ENCODE measurements at places on chromosomes 2 and 18.

DNA sequence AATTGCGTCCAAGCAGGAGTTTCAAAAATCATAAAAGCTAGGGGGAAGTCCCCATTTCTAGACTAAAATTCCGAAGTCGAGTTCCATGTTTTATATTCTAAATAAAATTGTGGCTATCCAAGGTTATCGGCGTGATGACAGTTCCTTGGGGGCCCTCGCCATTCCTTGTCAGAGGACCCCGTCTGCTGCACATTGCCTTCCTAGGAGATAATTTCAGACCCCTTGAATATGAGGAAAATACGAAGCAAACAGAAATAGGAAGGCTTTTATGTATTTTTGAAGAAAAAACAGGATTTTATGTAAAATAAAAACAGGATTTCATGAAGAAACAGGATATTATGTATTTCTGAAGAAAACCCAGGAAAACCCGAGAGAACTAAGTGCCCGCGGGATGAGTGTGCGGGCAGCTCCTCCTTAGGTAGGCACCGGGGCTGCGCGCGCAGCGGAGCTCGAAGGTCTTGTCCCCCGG lies 465 bp upstream of the PLEKHA3 start:
- DNase-seq: no peak

DNA sequence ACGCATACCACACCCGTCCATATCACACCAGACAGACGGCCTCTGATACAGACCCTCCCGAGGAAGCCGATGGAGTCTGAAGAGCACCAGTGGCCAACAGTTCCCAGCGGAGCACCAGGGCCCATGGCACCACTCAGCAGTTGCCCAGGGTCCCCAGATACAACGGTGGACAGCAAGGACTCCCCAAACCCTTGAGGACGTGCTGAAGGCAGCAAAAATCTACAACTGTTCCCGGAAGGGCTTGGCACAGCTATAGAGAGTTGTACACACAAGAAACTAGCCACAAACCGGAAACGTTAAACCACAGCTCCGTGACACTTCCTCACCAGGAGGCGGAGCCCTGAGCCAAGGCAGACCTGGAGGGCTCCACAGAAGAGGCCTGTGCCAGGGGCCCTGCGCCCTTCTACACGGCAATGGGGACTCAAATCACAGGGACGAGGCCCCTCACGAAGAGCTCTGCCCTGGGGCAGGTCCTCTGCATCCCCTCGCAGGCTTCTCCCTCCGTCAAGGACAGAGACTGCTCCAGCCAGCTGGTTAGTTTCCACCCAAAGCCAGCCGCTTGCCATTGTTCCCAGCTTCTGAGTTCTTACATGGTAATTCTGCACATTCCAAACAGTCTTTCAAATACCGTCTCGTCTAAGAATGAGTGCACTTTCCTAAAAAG lies 133.4 kb downstream of the HDAC4 start:
- DNase-seq: no peak

- DNase-seq: no peak
These were observed 7.1 kb downstream of the TIA1 start for GRCh38 chr2:70241340-70241739.

DNA sequence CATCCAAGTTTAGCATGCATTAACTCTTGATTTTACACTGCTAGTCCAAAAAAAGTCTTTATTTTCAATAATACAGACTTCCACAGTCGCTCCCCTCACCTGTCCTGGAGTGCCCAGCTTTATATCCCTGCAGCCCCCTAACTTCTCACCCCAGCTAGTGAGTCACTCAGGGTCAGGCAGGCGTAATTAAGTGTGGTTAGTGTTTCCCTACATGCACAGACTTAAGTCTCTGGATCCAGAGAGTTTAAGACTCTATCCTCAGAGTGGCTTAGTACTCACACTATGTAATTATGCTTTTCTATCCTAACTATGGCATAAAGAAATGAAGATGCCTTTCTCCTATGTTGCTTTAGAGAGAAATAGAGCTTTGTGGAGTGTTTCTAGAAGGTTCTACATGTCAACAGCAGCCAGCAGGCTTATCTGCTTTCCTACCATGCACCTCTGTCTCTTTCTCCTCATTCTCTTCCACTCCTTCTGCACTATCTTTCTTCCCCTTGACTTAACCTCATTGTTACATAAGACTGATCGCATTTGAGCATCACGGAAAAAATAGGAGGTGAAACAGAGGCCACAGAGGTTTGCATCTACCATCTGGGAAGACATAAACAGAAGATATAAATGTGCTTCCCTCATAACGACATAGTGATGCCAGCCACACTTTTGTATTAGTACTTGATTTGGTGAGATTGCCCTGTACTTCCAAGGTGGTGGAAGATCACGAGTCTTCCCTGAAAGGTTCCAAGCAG lies 34.4 kb upstream of the PMAIP1 start:
- DNase-seq: no peak

- no peak for DNase-seq
These were observed 722.6 kb downstream of the METTL4 start for GRCh38 chr18:1848716-1849115.

- no peak for DNase-seq
These were observed 52.5 kb upstream of the STAM2 start for GRCh38 chr2:152227969-152228592.

GRCh38 chr2:67652679-67653078 lies 255.5 kb downstream of the ETAA1 start:
- DNase-seq: no peak

DNA sequence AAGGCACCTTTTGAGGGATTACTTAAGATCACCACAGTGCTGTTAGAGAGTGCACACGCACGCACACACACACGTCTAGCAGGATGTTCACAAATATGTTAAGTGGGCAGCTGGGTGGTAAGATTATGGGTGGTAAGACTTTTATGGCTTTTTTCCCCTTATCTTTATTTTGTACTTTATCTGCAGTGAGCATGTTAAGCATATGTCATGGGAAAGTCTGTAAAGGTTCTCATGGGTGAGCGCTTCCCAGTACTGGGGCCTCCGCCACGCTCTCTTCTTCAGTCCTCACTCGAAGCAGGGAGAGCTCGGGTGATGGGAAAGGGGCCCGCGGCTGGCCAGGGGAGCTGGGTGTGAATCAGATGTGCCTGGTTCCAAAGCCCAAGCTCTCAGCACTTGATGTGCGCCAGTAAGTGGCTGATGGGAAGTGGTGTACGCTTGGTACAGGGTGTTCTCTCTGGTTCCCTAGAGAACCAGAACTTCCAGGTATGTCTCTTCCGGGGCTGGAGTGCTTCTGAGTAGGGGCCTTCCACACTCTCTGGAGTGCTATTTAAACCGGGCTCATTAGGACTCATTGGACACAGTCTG lies 83.9 kb upstream of the YWHAQ start:
- no peak for DNase-seq

DNA sequence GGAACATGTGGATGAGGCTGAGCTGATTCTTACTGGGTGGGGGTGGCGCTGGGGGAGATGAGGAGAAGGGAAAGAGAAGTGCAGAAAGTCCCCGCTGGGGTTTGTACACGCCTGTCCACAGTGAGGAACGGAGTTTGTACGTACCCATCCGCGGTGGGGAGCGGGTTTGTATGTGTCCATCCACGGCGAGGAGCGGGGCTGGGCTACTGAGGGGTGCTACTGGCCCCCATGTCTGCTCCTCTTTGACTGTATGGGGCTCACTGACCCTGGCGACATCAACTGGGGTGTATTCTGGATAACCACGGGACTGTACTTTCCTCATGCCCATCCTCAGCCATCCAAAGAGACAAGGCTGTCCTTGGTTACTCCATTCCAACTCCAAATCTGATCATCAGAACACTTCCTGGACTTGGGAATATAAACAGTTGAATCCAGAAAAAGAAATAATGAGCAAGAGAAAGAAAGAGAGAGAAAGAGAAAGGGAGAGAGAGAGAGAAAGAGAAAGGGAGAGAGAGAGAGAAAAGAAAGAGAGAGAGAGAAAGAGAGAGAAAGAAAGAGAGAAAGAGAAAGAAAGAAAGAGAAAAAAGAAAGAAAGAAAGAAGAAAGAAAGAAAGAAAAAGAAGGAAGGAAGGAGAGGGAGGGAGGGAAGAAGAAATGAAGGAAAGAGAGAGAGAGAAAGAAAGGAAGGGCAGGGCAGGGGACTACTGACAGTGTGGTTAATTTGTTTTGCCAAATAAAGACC lies 21.0 kb downstream of the MAL start:
- no peak for DNase-seq

GRCh38 chr2:17095340-17095739 lies 422.9 kb downstream of the RAD51AP2 start:
- DNase-seq: no peak

GRCh38 chr2:155645791-155646190 lies 686.7 kb downstream of the NR4A2 start:
- DNase-seq: no peak

GRCh38 chr2:234753701-234754100 lies 198.1 kb upstream of the SH3BP4 start:
- no peak for DNase-seq

GRCh38 chr2:15642815-15643500 lies 51.3 kb downstream of the DDX1 start:
- no peak for DNase-seq

DNA sequence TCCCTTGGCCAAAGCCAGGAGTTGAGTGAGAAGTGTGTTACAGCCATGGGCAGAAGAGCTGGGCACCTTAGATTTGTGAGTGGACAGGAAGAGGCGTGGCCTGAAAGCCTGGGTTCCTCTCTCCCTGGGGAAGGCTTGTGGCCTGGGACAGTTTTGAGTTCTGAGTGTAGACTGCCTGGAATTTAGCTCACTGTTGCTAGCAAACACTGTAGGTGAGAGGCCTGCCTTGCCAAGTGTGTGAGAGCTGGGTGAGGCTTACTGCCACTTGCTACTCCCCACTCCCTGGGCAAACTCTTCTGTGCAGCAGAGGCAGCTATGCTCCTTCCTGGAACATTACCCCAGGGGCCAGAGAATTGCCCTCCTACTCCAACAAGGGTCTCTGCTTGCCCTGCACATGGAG lies 150.0 kb upstream of the GALNT5 start:
- no peak for DNase-seq

DNA sequence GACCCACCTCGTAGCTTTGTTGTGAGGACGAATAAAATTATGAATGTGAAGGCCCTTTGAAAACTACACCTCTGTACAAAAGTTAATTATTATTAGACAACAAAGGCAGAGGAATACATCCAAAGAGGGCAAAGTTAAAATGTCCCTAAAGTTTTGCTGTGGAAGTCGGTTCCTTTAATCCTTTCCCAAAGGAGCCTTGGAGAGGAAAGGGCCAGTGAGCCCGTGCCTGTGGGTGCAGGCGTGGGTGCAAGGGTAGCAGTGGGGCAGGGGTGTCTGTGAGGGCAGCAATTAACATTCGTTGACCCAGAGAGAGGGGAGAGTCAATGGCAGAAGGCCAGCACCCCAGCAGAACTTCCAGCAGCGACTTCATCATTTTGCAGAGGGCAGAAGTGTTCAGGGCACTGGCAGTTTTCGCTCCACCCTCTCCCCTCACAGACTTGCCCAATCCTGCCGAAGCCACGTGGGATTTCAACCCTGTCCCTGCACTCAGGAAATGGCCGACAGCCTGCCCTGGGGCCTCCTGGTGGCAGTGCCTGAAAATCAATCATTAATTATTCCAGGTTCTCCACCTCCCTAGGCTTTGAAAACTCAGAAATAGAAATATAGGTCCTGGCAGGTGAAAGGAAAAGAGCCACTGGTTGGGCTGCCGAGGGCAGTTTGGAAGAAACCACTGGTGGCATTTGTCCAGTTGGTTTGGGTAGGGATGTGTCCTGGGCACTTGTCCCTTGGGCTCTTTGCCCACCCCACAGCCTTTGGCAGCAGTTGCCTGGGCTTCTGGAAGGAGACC lies 4.2 kb upstream of the PAX8 start:
- no peak for DNase-seq

- DNase-seq: no peak
These were observed 1.5 kb downstream of the GALNT1 start for GRCh38 chr18:35582899-35583558.

DNA sequence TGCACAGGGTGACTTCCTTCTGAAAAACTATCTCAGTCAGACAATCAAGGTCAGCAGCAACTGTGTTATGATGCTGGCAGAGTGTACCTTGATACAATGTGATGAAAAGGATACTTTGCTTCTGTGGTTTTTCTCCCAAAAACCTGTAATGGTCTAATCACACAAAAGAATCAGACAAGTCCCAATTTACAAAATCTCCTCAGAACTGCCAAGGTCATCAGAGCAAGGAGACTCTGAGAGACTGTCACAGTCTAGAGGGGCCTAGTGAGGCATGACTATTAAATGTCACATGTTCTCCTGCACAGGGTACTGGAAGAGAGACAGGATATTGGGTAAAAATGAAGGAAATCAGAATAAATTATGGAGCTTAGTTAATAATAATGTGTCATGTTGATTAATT lies 185.4 kb downstream of the ST6GAL2 start:
- DNase-seq: no peak

DNA sequence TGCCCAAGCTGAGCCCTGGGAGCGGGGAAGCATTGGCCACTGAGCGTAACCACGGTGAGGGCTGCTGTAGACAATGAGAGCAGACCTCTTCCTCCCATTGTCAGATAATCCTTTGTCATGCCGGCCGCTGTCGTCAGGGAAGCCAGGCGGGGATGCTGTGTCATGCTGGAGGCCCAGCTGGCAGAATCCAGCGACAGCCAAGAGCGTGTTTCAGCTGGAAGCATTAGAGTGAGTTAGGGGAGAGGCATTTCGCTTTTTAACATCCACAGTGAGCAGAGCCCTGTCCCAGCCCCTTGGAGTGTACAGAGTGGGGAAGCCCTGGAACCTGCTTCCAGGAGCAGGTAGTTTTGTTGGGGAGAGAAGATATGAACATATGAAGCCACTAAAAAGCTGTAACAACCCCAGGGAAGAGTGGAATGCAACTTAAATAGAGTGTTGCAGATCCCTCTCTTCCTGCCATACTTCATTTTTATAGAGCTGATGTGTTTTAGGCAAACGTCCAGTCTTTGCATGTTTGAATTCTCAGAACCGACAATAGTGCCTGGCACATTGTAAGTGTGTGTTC lies 7.0 kb downstream of the CTIF start:
- DNase-seq: peak; percentile 95

DNA sequence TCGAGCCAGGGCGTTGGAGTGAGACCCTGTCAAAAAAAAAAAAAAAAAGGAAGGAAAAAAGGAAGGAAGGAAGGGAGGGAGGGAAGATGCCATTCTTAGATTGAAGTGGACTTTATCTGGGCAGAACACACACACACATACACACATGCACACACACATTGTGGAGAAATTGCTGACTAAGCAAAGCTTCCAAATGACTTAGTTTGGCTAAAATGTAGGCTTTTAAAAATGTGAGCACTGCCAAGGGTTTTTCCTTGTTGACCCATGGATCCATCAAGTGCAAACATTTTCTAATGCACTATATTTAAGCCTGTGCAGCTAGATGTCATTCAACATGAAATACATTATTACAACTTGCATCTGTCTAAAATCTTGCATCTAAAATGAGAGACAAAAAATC lies 564 bp upstream of the TTR start:
- DNase-seq: no peak

DNA sequence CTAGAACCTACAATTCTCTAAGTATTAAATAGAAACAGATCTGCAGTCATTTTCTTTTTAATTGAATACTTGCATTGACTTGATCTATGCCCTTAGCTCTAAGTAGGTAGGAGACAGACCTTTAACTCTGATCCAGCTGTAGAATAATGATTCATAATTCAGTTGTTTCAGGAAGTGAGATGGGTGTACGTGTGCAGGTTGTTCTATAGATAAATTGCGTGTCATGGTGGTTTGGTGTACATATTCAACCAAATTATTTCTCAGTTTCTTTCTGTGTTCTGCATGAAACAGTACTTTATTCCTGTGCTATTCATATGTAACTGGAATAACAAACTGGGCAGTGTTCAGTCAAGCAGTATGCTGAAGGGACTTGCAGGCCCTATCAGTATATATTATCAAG lies 34.3 kb upstream of the CD226 start:
- DNase-seq: no peak

- no peak for DNase-seq
These were observed 60.9 kb upstream of the MGAT5 start for GRCh38 chr2:134193006-134193405.
